ENCODE measurements at places on chromosomes 11 and 22. TPM values are rescaled to one million over a fixed set of nuclear protein-coding genes. Genes with fewer than 3 reads are reported as not detected.
A peak's percentile ranks its signal among the peaks of the same experiment; 100 is the strongest.

Gene SERHL2
- 0.55 TPM for total RNA-seq

GRCh38 chr11:79335681-79336080 lies 105.1 kb downstream of the TENM4 start:
- DNase-seq = no peak

DNA sequence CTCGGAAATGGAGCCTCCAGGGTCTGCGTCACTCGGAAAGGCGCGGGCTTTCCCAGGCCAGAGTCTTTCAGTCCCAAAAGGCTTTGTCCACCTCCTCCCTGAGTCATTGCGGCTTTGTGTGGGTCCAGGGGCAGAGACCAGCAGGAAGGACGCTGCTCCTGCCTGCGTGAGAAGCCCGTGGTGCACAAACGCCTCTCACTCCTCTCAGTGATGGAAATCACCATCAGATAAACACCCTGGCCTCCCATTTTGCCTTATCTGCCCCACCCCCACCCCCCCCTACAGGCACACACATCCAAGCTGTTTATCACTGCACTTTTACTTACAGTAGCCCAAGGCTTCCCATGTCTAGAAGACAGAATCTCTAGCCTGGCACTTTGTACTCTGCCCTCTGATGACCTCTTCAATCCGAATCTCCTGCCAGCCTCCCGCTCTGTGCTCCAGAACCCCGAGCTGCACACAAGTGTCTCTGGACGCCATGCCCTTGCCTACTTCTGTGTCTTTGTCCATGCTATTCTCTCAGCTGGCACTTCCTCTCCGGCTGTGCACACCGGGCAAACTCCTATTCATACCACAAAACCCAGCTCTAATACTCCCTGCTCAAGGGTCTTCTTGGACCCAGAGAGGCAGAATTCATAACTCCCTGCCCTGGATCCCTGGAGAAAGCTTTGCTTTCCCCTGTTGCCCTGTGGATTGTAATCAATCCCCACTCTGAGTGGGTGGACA lies 954.6 kb downstream of the TBC1D22A start:
- no peak for DNase-seq

DNA sequence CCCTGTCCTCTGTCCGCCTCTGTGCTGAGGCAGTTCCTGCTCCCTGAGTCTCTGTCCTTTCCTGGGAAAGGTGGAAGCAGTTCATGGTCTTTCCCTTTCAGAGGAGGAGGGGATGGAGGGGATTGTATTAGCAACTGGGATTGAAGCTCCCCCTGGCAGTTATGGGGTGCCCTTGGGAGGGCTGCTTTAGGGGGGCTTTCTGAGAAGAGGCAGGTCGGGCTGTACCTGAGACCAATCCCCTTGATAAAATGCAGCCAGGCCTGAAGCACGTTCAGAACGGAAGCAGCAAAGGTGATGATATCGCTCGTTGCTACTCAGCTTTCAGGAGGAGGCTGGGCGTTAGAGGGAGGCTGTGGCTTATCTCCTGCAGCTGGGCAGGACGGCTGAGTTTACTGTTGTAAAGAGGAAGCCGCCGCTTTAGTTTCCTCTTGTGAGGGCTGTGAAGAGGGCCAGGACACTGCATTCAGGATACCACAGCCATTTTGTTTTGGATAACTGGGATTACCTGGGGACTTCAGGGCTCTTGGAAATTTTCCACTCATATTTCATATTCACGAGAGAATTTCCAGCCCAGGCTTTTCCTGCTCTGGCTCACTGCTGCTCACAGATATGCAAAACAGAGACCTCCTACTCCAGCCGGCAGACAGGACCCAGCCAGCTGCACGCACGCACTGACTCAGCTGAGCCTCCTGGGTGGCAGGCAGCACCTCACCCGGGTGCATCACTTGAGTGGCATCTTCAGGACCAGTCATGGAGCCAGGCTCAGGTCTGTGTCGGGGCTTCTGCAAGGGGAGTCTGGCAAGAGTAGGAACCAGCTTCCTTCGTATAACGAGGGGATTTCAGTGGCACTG lies 798 bp downstream of the AMPD3 start:
- peak; percentile 70 for DNase-seq

DNA sequence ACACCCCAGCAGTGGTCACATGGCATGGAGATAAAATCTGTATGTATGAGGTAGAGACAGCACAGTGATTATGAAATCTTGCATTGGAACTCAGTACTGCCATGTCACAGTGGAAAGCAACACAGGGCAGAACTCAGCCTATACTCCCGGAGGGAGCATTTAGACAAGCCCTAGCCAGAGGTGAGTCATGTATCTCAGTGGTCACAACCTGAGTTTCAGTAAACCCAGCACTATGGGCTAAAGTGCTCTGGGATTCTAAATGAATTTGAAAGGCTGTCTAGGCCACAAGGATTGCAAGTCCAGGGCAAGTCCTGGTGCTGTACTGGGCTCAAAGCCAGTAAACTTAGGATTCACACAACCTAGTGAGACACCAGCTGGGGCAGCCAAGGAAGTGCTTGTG lies 1717.1 kb upstream of the RAG2 start:
- DNase-seq = no peak
